ENCODE measurements at places on chromosomes 3 and 15.

DNA sequence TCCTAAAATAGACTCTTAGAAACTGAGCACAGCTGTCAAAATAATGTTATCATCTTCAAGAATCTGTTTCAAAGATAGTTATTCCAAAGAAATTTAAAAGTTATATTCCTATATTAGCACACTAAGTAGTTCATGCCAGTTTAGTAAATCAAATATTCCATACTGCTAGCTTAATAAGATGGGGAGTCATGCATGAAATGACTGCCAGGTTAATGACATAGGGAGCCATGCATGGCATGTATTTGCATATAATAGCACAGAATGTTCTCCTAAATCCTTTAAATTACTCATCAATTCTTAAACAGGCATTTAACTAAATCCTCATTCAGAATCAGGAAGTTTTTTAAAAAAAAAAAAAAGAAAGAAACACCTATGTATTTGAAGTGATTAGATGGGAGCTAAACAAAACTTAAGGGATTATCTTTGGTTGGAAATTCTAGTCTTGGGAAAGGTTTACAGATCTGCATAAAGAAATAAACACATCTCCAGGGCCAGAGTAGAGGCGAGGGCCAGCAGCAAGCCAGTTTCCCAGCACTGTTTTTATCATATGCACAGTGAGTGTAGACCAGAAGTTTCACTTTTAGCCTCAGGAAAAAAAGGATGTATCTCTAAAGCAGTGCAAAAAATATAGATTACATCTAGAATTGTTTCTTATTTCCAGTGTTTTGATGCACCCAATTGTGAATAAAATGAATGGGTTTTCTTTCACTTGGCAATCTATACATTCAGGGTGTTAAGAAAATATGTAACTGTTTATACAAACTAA, 366.4 kb upstream of the AGTR1 start:
- no peak for DNase-seq

GRCh38 chr3:10194328-10195071, 29.8 kb downstream of the IRAK2 start:
- DNase-seq = peak; percentile 66

GRCh38 chr15:101390060-101390459, 95.0 kb upstream of the SNRPA1 start:
- no peak for DNase-seq

GRCh38 chr3:52895418-52895817, 1.9 kb downstream of the STIMATE start:
- DNase-seq = no peak

DNA sequence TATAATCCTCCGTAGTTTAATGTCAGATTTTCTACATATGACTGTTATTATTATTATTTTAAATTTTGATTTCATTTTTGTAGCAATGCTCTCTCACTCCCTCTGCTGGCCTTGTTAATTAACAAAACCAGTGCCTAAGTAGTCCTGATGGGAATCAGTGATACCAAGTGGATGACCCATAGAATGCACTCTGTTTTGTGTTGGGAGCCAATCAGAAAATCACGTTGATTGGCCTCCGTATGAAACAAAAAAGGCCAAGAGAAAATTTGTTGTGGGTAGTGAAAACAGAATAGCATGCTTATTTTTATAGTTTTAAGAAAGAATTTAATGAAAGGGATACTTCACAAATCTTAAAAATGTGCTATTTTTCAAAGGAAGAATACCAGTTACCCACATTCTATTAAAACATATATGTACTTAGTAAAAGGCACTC, 34.4 kb upstream of the MEIS2 start:
- DNase-seq = no peak

- no peak for DNase-seq
These were observed 155.6 kb downstream of the SEMA6D start for GRCh38 chr15:47872869-47873432.

DNA sequence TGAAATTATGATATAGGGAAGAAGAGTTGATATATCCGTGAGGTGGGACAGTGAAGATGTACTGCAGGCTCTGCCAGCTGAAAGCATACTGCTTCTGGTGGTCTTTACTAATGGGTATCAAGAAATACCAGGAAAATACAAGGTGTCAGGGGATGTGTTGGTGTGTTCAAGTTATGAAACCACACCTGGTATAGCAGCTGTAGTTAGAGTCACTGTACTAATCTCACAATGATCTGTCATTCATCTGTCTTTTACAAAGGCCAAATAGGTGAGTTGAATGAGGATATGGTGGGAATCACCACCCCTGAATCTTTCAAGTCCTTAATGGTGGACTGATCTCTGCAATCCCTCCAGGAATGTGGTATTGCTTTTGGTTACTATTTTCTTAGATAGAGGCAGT, 152.7 kb downstream of the NFKBIZ start:
- DNase-seq = no peak

GRCh38 chr15:93341164-93341563, 252.2 kb upstream of the RGMA start:
- no peak for DNase-seq

GRCh38 chr3:42670670-42671069, 14.7 kb upstream of the KLHL40 start:
- DNase-seq = no peak

DNA sequence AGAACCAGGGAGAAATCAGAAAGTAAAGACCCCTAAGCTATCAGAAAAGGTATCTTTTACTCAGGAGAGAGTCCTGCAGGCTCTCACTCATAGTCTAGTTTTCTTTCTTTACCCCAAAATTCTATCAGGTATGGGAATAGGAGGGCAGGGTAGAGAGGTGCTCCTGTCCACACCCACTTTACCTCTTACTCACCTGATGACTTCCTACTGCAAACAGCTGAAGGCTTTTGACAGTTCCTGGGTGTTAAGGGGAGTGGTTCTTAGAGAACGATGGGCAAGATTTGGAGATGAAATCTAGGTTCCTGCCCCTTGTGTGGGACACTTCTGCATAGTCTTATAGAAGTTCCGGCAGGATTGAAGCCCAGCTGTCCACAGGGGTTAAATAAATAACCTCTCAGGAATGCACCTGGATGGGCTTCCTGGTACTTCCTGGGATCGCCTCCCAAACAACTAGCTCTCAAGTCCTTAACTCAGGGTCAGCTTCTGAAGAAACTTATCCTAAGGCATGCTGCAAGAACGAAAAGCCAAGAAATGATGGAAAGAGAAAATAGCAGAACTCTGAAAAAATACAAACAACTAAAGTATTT, 10.8 kb upstream of the TNFAIP8L3 start:
- no peak for DNase-seq

- DNase-seq = no peak
These were observed 2.5 kb downstream of the PDZRN3 start for GRCh38 chr3:73622091-73622805.

DNA sequence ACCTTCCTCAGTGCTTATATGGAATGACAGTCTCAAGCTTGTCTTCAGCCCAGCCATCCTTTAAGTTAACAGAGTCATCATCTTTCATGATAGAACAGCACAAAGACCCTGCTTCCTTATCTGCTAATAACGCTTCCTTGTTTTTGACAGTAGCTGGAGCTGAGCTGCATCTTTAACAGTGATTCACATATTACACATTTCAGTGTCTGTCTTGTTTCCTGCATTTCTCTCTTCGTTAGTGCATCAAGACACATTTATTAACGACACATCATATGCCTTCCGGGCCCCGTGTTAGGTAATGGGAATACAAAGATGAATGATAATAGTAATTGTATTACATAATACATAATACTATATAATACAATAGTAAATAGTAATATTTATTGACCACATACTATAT, 30.2 kb upstream of the GREM1 start:
- DNase-seq = no peak

DNA sequence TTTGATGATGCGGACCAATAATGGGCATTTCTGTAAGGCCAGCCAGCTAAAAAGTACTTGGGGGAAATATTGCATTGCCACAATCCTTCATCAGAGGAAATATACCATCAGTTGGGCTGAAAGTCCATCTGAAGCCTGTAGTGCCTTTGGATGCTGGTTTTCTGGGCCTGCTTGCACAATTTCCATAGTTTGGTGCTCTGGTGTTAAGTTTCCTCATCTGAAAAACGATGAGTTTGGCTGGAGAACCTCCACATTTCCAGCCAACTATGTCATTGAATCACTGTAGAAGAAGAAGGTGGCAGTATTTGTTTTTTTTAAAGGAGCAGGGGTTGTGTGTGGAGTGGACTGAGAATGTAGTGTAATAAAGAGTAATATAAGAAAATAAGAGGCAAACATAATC, 10.1 kb downstream of the CCNB2 start:
- no peak for DNase-seq

GRCh38 chr15:73573572-73573971, 59.6 kb downstream of the NPTN start:
- DNase-seq = no peak

DNA sequence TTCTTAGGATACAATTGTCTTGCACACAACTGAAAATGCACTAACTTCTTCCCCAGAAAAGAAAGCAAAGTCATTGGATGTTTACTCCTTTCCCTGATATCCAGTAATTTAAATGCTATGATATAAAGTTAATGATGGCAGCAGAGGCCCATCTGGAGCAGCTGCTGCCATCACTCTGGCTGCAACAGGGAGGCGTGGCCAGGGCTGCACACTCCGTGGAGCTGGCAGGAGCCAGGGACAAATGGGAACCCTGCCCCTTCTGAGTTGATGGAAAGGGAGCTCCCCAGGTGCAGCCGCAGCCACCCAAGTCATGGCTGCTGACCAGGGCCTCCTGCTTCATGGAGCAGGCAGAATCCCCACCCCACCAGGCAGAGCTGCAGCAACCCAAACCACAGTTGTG, 72.6 kb upstream of the ALDH1A3 start:
- DNase-seq = no peak

GRCh38 chr15:89876396-89877082, 17.3 kb downstream of the AP3S2 start:
- DNase-seq = no peak

DNA sequence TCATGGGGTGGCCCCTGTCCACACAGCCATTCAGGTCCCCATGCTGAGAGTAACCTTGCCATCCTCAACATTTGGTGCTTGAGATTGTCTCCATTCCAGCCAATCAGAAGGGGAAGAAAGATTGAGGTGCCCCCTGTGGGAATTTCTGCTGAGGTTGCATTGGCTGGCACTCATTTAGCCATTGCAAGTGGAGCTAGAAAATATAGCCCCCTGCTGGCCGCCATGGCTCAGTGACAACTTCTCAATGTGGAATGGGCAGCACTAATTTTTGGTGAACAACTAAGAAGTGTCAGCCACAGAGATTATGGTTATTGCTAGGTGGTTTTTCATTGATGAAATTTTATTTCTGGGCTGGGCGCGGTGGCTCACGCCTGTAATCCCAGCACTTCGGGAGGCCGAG, 22.0 kb downstream of the COL6A6 start:
- DNase-seq = peak; percentile 56

GRCh38 chr3:132694991-132695390, 27.2 kb downstream of the NPHP3 start:
- DNase-seq = no peak

- no peak for DNase-seq
These were observed 21.8 kb upstream of the ATP13A5 start for GRCh38 chr3:193400304-193400703.

DNA sequence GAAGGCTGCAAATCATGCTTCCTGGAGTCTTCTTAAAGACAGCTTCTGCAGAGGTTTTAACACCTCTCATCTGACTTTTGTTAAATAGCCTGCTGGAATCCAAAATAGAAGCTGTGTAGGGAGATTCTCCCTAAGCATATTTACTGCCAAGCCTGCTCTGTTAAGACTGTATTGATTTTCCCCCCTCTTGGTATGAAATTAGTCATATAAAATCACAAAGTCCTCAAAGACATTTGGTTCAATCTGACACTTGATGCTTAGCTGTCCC, 94.6 kb downstream of the ITPR1 start:
- no peak for DNase-seq

GRCh38 chr3:100265016-100265415, 4.2 kb downstream of the TBC1D23 start:
- DNase-seq = no peak

DNA sequence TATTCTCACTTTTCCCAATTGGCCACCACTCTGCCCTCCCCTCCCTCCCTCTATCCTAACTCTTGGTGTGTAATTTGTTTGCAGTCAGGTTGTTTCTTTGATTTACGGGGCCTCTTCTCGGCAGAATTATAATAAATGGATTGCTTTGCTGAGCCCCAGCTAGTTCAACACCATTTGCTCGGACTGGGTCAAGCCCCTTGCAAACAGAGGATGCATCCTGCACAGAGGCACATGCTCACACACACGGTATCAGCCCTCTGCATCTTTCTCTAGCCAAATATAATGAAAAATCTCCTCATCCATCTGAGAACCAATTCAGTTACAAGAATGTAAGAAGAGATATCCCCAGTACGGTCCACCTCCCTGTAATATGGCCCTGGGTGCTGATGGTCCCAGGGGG, 97.7 kb downstream of the EPHB1 start:
- DNase-seq = no peak

DNA sequence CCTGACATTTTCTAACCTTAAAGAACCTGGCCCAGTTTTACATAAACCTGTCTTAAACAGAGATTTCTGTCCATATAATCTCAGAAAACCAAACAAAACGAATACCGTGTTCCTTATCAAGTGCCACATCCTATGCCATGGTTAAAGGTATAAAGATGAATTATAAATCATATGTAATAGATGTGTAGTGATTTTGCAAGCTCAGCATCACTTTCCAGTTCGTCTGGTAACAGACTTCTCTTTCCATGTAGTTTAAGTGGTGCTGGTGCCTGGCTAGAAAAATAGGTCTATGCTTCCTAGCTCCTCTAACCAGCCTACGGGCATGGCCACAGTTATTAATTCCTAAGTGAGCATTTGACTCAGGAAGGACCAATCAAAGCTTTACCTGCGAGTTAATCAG, 3.4 kb upstream of the GRM7 start:
- no peak for DNase-seq

DNA sequence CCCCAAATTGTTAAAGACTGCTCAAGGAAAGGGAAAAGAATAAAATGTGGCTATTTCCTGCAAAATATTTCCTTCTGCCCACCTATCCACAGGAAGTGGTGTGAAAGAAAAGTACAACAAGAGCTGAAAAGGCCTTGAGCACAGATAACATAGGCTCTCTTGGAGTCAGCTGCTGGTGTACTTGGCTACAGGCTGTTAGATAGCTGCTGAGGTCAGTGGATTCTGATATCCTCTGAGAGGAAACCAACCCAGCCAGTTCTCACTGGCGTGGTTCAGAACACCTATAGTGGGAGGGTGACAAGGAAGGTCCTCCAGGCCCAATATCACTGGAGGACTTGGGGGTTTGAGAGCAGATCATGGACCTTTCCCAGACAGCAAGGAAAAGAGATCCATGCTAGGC, 124.4 kb upstream of the GAP43 start:
- no peak for DNase-seq

- no peak for DNase-seq
These were observed 583.6 kb upstream of the ROBO2 start for GRCh38 chr3:76456322-76456721.

GRCh38 chr3:40845447-40845846, 320.7 kb downstream of the ZNF621 start:
- no peak for DNase-seq

DNA sequence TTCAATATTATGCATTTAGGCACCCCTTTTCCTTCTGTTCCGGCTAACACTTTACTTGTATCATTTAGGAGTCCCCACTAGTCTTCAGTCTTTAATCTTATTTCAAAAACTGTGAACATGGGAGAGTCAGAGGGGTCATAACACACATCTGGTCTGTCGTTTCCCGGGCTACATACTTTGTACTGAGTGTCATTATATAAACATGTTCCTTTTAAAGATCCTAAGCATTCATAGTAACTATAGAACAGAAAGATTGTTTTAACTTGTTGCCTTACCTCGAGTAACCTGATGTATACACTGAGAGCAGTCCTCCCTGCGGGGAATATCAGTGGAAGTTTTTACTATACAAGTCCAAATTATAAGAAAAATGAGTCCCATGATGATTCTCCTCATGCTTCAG, 78.2 kb upstream of the VEPH1 start:
- DNase-seq = no peak
